Amygdala (tissue), 56 donors: ENCODE measurements at places on chromosomes 5 and 9.

GRCh38 chr5:97547999-97548738, 365.1 kb upstream of the RIOK2 start:
- DNase-seq, result no peak

- DNase-seq, result no peak
Measured at GRCh38 chr9:79254900-79255650, 316.7 kb upstream of the TLE4 start.

DNA sequence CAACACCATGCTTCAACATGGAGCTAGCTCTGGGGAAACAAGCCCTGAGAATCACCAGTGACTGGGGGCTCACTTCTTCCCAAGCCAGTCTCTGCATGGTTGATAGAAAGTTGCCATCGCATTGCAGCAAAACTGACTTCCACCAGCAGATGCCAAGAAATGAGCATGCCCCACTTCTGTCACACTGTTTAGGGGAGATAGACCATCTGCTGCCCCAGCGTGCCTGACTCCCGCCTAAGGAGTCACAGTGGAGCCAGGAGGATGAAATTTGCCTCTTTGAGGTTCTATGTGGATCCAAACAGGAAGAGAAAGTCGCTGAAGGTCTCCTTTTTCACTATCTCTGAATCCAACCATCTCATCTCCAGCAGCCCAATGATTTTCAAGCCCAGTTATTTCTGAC, 116.7 kb upstream of the SLIT3 start:
- DNase-seq, result no peak

GRCh38 chr5:128815201-128815600, 150.1 kb upstream of the SLC27A6 start:
- no peak for DNase-seq

GRCh38 chr5:476102-476813, 33.3 kb downstream of the EXOC3 start:
- DNase-seq, result no peak

DNA sequence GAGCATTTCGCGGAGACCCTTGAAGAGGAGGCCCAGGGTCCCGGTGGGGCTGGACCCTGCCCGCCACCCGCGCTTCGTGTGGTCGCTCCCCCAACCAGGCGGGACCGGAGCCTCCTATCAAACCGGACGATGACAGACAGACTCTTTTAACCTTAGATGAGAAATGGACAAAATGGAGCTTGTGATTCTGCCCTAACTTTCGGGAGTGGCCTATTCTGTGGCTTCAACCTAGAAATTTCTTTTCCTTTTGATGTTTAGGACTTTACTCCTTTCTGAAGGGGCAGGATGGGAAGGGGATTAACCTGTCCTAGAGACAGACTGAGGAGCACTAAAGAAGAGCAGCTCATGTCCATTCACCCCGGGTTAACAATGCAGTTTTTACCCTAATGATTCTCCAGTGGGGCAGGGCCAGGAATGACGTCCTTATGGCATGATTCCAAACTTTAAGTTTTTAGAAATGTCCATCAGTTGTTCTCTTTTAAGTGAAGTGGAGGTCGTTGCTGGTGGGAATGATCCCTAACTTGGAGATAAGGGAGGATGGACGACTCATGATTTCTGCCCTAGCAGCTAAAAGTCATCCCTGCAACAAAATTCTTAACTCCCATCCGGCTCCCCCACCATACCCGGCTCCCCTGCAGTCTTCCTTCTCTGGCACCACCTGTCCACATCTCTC, 1.0 kb downstream of the NIPSNAP3A start:
- no peak for DNase-seq

DNA sequence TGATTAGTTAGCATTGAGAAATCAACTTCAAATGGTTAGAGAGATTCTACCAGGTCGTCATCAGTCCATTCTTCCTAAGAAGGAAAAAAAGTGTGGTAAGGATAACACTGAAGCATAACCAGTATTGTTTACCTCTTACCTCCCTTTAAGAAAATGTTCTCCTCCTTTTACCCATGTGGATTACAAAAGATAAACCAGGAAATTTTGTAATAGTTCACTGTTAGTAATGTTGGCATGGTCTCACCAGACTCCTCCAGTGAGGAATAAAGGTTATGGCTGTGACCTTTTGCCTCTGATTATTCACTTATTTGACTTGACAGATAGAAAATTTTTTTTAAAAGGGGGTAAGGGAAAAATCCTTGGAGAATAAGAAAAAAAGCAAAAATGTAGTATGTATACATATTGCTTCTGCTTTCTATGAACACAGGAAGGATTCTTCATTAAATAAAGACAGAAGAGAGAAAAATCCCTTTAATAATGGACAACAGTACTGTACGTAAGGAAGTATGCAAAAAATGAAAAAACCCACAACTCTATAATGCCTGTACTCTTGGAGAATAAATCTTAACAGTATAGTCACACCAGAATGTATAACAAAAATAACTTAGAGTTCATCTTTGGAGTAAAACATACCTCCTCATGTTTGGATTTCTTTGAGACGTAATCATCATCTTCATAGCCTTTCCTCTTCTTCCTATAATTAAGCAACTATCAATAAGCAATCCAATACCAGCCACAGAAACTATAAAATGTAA, 18.1 kb downstream of the CCNH start:
- DNase-seq, result no peak

GRCh38 chr5:141402553-141403243, at the start of gene PCDHGA9:
Gene PCDHGA9 (plus strand): TSS chr5:141402778. CDS start chr5:141402953, 175 bp downstream.
- no peak for DNase-seq

DNA sequence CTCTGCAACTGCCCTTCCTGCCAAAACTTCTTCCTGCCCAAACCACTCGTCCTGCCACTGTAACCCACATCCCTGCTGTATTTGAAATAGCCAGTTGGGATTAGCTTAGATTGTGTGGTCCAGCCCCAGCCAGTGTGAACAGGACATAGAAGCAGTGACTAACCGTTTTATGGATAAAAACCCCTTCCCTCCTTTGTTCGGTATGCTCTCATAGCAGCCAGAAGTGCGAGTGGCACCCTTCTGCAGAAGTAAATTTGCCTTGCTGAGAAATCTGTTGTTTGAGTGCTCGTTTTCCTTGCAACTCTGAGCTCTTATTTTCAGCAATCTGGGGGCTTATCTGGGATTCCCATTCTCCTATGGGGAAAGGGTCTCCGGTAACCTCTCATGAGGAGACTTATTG, 470.0 kb downstream of the PRDM9 start:
- DNase-seq, result no peak

GRCh38 chr9:17315341-17315740, 180.5 kb downstream of the CNTLN start:
- no peak for DNase-seq

GRCh38 chr9:136921718-136922117, 22.8 kb downstream of the FBXW5 start:
- DNase-seq, result no peak

DNA sequence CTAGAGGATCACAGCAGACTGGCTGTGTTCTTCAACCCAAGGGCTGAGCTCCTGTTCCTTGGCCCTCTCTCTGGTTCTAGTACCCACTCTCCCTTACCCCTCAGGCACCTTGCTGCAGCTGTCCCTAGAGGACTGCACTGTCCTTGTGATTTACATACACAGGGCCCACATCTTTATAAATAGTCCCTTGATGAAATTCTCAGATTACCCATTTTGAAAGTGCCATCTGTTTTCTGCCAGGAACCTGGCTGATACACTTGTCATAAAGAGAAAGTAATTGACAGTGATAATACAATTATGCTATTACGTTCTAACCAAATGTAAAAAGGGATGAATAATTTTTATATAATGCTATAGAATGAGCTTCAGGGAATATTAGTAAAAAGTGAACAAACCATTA, 16.5 kb upstream of the SPARC start:
- no peak for DNase-seq

GRCh38 chr5:21802869-21803490, 1050.2 kb downstream of the CDH12 start:
- DNase-seq, result no peak

DNA sequence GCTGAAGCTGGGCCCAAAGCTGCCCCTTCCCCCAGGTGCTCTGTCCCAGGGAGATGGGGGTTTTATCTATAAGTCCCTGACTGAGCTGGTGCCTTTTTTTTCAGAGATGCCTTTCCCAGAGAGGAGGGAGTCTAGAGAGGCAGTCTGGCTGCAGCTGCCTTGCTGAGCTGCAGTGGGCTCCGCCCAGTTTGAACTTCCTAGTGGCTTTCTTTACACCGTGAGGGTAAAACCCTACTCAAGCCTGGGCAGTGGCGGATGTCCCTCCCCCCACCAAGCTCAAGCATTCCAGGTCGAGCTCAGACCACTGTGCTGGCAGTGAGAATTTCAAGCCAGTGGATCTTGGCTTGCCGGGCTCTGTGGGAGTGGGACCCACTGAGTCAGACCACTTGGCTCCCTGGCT, 41.3 kb downstream of the CAVIN4 start:
- DNase-seq, result no peak

- DNase-seq, result no peak
Measured at GRCh38 chr5:35799753-35800152, 56.9 kb upstream of the IL7R start.

DNA sequence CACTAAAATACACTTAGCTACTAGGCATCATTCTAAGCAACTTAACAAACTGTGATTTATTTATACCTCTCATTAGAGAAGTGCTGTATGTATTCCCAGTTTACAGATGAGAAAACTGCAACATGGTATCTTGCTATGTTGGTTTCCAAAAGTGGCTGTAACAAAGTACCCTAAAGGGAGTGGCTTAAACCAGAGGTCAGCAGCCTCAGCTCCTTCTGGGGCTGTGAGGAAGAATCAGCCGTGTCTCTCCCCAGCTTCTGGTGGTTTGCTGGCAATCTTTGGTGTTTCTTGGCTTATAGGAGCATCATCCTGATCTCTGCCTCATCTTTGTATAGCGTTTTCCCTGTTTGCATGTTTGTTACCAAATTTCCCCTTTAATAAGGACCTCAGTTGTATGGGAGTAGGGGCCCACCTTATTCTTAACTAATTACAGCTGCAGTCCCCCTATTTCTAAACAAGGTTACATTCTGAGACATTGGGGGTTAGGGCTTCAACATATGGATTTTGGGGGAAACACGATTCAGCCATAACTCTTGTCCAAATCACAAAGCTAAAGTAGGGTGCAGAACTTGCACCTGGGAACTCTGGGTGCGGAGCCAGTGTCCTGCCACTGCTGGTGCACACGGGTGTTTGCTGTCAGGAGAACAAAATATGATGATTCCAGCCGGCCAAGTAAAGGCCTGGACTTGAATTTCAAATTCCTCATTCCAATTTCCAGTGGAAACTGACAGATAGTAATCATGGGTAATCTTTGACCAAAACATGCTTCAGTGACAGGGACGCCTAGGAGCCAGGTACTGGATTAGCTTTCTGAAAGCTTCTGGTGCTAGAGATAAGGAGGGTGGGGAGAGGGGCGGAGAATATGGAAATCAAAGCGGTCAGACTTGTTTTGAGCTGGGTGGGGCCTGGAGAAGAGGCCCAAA, 43.3 kb downstream of the RAI14 start:
- no peak for DNase-seq

DNA sequence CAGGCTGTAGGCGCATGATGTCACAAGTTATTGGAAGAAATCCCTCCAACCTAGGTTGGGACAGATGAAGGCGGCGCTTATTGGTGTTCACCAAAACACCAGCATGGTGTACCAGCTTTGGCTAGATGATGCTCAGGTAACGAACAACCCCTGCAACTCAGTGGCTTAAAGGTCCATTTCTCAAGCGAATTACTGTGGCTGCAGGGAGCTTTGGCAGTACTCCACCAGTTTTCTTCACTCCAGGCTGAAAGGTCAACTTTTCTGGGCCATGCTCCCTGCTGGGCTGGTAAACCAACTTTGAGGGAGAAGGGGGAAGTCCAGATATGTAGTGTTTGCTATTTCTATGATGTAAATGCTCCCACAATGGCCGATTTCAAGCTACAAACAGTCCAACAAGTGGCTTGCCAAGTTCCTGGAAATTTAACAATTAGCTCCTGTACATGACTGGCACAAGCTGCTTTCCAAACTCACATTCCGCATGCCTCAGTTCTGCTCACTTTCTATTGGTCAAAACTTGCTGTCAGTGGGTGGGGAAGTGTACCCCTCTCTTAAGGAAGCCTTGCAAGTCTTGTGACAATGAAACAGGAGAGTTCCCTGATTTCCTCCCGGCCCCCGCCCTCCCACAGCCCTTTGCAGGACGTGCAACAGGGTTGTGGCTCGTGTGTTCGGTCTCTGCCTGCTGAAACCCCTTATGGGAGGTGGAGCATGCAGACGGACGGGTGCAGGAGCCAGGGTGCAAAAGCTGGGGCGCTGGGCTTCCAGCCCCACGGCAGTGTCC, 588 bp upstream of the ZBED3 start:
- peak; percentile 37 for DNase-seq

GRCh38 chr9:110049699-110050450, 158.1 kb downstream of the C9orf152 start:
- no peak for DNase-seq

- DNase-seq, result no peak
Measured at GRCh38 chr5:91281401-91281800, 101.7 kb downstream of the ARRDC3 start.

DNA sequence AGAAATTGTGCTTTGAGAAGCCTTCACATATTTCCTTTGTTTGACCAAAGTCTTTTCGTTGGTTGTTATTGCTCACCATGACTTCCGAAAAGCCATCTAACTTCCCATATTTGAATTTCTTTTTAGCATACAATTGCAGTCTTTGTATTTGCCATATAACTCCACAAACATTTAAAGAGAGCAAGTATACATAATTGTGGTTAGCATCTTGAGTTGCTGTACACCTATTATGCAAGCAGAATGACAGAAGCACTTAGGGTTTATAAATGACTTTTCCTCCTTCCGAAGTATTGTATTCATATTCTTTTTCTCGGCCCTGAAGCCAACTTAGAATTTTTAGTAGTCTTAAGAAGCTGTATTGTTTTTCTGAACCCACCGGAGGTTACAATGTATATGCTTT, 250.4 kb downstream of the RFK start:
- no peak for DNase-seq

GRCh38 chr5:153157156-153157555, 333.3 kb upstream of the GRIA1 start:
- no peak for DNase-seq

DNA sequence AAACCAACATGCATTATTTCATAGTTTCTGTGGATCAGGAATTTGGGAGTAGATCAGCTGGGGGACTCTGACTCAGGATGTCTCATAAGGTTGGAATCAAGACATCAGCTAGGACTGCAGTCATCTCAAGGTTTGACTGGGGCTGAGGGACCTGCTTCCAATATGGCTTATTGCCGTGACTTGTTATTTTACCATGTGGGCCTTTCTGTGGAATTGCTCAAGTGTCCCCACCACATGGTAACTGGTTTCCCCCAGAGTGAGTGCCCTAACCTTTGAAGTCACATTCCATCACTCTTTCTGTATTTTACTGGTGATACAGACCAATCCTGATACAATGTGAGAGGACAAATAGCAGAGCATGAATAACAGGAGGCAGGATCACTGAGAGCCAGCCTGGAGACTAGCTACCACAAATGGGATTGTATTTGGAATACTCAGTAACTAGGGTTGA, 70.2 kb upstream of the ELL2 start:
- DNase-seq, result no peak

GRCh38 chr9:77710316-77710715, 62.2 kb upstream of the GNA14 start:
- DNase-seq, result no peak

GRCh38 chr9:131739133-131739958, 530 bp downstream of the RAPGEF1 start:
- no peak for DNase-seq
